ENCODE measurements at places on chromosomes 1 and 21.
A peak's percentile ranks its signal among the peaks of the same experiment; 100 is the strongest.

DNA sequence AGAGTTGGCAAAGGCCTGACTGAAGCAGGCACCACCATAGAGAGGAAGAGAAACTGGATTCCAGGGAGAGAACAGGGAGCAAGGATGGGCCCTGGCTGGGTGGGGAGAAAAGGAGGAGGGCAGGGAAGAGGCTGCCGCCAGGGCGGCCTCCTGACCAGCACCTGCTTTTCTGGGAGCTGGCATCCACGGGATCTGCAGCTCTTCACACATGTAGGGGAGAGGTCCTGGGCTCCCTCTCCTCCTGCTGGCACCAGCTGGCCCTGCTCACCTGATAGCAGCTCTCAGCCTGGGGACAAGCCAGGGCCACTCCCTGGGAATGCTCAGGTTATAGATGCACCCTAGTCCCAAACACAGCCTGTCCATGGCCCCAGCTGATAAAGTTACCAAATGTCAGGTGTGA, 39.9 kb downstream of the TEX35 start:
- DNase-seq, result no peak

DNA sequence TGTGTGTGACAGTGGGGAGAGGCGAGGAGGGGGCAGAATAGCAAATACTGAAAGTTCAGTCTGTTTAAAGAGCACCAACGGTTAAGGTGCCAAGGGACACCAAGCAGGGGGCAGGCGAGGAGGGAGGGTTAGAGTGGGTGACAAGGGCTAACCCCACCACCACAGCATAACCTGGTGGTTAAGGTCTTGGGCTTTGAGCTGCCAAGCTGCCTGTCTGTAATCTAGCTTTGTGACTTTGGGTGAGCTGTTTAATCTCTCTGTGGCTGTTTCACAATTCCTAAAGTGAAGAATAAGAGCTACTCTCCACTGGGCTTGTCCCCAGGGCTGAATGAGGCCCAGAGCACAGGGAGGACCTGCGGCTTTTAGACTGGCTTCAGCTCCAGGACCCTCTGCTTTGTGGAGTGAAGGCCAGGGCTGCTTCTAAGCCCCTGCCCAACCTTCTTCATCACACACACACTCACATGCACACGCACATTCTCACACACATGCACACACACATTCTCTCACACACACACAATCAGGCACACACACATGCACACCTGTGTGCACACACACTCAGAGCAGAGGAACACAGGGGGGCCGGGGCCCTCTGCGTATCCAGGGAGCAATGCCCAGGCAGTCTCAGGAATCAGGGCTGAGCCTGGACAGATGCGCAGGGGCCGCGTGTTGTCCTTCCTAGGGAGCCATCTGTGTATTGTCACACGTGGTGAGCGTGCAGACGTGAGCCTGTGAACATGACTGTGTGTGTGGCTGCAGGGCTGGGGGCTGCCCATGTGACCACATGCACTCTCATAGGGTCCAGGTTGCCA, 101.6 kb upstream of the TARDBP start:
- no peak for DNase-seq

DNA sequence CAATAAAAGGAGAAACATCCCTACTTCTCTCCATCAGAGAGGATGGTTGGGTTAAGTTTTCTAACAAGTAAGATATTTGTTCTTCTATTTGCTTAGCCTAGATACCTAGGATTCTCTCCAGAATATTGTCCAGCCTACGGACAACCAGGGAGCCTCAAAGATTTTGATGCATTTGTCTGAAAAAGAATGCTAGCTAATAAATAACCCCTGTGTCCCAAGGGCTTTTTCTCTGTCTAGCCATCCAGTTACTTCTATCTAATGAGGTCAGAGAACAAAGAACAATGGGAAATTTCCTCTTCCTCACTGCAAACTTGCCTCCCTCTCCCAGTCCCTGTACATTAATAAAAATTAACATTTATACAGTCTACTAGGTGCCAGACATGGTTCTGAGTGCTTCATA, 810 bp downstream of the RGS5 start:
- no peak for DNase-seq

DNA sequence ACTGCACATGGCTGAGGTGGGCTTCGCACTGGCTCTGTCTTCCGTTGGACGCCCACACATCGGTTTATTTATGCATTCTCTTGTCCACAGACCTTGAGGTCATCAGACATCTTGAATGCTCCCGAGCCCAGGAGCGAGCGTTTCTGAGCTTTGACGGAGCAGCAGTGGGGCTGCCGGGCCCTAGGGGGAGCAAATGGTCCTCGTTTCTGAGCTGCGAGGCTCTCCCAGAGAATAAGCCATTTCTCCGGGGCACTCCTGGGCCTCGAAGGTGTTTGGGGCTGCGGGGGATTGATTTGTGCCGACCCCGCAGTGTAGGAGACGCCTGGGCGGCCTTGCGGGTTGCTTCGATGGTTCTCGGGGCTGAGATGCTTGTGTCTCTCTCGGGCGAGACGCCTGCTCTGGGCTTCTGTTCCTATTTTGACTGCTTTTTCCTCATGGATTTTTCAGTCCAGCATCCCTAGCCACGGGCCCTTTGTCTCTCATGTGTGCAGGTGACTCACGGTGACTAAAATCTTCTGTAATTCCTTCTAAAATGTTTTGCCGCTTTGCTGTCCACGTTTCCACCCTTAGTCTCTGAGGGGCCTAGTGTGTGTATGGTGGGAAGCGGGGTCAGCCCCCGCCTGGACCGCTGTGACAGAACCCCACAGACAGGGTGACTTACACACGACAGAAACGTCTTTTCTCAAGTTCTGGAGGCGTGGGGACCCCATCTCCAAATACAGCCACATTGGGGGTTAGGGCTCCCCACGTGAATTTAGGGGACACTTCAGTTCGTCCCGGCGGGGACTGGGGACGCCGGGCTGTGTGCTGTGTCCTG, 62.1 kb downstream of the FAAP20 start:
- DNase-seq, result peak; percentile 42

- no peak for DNase-seq
Measured at GRCh38 chr21:33971492-33972013, 55.9 kb upstream of the ATP5PO start.

DNA sequence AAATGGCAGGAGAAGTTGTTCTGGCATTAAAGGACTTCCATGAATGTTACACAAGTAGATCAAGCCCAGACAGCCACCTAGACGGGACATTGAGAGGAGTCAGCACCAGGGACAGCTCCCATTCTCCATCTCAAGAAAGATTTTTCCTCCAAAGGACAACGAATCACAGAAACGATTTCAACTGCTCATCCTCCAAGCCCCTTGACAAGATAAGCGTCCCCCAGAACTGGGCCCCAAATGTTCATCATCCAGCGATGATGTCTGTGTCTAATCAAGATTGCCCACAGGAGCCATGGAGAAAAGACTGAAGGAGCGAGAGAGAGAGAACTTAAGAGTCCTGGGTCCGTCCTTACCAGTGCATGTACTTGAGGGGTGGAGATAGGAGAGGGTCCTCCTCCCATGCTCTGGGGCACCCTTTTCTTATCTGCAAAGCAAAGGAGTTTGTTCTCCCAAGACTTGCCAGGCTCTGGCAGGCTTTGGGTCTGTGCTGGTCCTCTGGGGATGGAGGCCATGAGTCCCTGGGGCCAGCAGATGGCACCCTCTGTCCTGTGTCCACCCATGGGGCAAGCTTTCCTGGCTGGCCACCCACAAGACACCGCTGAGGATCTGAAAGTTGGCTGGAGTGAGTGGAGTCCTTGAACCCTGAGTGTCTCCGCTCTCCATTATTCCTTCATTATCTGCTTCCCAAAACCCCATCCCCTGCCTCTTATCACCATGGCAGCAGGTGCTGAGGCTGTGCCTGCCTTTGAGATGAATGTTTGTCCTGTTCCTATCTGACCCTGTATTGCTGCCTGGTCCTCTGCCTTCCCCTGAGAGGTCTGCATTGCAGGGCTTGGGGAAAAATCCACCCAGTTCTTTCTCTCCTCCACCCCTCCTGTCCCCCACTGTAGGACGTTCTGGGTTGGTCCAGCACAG, 164.6 kb downstream of the ACTL8 start:
- no peak for DNase-seq

DNA sequence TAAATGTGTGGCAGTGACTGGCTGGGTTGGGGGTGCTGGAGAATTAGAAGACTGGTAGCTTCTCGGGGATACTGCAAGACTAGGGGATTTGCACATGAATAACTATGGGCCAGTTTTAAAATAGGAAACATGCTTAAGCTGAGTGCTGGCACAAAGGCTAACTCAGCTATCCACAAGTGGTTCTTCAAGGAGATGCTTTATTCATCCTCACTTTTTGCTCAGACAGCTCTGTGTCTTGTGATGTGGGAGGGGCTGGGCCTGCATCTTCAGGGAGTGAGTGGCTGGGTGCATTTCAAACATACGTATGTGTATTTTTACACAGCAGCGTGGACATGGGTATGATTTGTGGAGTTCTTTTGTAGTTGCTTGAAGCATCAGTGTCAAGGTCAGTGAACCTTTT, 2.3 kb downstream of the COQ8A start:
- DNase-seq, result no peak

DNA sequence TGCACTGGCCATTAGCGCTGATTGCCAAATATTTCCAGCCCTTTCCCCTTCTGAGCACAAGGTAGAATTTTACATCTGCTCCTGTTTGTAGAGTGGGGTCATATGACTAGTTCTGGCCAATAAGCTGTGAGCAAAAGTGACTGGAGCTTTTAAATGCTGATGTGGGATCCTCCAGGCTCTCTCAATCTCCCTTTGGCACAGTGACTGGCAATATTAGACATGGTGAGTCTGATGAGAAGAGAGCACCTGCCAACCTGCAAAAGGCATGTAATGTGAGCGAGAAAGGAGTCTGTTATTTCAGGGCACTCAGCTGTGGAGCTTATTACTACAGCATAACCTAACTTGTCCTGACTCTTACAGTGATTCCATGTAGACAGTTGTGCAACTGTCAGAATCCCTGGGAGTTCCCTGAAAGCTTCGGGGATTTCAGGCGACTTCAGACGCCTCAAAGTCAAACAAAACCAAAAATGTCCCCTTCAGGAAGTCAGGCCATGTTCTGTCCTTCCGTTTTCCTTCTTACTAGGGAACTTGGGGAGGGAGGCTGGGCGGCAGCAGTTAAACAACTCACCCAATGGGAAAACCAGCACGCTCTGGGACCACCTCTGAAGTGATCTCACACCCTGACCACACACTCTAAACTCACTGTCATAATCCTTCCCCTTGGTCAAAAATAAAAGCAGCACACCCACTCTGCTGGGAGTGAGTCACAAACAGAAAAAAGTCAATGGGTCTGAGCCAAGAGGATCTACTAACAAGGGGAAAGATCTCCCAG, 3.6 kb upstream of the RASSF5 start:
- peak; percentile 32 for DNase-seq

DNA sequence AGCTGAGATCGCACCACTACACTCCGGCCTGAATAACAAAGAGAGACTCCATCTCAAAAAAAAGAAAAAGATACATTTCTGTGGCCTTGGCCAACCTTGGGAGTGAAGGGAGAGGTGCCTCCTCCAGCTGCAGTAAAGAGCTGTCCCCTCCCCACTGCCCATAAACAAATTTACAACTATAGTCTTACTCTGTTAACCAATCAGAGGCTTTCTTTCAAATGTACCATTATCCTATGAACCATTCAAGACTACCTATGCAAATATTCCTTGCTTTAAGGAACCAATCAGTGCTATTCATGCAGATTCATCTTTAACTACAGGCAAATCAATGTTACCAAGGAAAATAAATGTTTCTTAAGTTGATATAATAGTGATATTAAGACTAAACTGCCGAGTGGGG, 1.0 kb downstream of the CELA2B start:
- DNase-seq, result no peak

- DNase-seq, result no peak
Measured at GRCh38 chr1:41751804-41752513, 166.8 kb downstream of the HIVEP3 start.

DNA sequence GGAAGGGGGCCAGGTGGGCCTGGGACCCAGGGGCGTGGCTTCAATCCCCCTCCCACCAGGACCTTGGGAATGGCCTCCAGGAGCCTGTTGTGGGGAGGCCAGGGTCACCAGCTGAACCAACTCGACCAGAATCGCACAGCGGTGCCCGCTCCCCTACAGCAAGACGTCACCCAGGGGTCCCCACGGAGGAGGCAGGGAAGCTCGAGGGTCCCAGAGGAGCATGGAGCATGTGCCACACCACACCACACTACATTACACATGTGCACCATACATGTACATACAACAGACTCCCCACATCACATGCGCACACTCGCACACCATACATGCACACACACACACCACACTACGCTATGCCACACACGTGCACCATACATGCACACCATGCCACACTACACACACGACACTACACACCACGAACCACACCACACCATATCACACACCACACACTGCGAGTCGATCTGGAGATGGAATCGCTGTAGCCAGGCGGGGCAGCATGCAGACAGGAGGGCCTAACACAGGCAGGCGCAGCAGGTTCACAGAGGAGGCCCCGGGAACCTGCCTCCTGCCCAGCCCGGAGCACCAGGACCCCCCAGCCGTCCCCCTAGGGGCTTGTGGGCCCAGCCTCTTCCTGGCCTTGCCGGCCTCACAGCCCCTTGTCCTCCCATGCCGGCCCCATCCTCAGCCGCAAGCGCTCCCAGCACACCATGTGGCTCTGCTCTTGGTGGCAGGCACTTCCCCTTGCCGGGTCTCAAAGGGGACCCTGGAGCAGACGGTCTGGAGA, 596 bp downstream of the ITGB2 start:
- DNase-seq, result peak; percentile 49

- no peak for DNase-seq
Measured at GRCh38 chr1:224404916-224405603, 29.5 kb downstream of the WDR26 start.

DNA sequence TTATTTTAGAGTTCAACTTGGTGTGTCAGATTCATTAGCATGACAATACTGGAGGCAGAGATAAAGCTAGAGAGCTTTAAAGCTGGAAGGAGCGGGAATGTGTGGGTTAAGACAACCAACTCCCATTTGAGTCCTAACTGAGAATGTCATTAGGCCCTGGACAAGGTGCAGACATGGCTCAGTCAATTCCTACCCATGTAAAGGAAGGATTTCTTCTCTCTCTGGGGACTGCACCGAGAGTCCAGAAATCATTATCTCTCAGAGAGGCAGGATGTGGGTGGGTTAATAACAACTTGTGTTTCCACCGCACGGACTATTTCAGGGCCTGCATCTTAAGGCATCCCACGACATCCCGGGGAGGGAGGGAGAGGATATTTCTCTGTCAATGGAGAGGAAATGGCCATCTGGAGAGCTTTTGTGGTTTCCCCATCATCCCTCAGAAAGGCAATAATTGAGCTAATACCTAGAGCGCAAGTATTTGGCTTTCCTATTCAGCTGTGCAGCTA, 46.7 kb upstream of the SARS1 start:
- no peak for DNase-seq

DNA sequence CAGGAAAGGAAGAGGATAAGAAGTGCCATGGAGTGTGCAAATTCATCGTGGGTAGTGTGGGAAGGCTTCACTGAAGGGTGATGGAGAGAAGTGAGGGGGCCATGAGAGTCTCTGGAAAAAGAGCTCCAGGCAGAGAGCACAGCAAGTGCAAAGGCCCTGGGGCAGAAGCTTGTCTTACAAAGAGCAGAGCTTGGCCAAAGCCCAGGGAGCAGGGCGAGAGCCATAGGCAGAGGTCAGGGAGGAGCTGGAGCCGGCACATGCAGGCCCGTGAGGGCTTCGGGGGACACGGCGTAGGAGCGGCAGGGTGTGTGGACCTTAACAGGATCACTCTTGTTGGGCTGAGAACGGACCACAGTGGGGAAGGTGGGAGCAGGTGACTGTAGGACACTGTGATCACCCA, 83.7 kb upstream of the EDN2 start:
- DNase-seq, result no peak
